ENCODE measurements at places on chromosomes 2 and 18.
A peak's percentile ranks its signal among the peaks of the same experiment; 100 is the strongest.

GRCh38 chr2:83561592-83561991, 897.5 kb downstream of the SUCLG1 start:
- no peak for DNase-seq

DNA sequence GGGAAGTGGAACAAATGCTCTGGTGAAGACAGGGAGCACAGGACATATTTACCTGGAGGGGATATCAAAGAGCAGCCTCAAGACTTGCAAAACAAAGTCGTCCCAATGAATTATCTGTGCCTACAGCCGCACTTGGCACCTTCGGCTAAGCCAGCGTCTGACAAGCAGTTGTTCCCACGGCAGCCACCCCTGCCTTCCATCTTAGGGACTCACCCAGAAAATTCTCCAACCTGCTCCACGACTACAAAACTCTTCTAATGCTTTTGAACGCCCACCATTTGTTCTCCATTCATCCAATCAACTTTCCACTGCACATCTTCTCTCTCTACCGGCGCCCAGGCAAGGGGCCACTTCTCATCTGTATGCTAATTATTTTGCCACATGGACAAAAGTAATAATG, 7.0 kb downstream of the MYT1L start:
- DNase-seq: no peak

DNA sequence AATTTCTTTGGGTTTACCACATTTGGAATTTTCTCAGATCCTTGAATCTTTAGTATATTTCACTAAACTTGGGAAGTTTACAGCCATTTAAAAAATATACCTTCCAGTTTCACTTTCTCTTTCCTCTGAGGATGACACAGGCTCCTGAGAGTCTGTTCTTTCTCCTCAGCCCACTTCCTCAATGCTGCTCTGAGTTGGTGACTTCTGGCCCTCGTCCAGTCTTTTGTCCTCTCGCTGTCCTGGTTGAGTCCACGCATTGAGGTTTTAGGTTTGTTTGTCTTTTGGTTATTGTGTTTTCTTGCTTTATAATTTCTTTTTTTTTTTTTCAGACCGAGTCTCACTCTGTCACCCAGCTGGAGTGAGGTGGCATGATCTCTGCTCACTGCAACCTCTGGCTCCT, 40.7 kb upstream of the GALR1 start:
- DNase-seq: peak; percentile 57

DNA sequence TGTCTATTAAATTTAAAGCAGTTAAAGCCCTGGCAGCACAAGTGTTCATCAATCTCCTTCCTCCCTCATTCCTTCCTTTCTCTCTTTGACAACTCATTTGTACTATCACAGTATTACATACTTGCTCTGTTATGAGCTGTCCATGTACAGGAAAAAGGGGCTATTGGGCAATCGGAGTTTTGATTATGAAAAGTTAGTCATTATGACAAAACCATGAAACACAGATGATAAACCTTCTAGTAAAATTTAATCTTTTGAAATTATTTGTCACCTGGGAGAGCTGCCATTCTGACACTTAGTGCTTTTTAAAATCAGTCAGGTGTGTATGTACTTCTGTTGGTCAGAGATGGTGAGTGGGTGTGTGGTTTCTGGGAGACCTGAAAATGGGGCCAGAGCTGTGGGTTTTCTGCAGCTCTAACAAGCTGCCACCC, 39.4 kb downstream of the MAP4K4 start:
- no peak for DNase-seq

- DNase-seq: no peak
These were observed 209.8 kb downstream of the BCL2 start for GRCh38 chr18:63109802-63110201.

GRCh38 chr18:9834551-9834950, 51.2 kb upstream of the TXNDC2 start:
- no peak for DNase-seq

DNA sequence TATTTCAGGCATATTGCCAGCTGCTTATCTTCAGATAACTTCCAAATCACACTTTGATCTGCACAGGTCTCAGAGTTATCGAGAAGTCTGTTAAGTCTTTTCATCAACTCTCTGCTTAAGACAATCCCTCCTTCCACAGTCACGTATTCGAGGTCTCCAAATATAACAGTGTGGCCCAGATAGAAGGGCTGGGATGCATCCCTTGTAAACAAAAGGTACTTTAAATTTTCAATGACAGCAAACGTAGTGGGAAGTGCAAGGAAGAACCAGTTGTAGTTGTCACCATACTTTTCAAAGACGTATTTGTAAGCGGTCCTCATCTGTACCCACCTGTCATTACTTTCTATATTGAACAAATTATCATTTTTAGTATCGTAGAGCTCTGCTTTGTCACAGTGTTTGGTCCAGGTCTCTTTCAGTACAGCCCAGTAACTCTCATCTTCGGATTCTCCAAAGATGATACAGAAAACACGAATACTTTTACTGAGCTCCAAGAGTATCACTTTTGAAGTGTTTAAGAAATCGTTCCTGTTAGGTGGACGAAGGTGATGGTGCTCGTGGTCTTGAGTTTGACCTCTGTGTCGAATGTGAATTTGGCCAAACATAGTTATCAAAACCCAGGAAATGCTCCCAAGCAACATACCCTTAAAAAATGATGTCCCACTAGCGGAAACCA, 445 bp downstream of the C1GALT1C1L start:
- DNase-seq: no peak

- DNase-seq: no peak
These were observed 10.3 kb upstream of the ATOH8 start for GRCh38 chr2:85743304-85743978.

GRCh38 chr2:7971841-7972240, 710.0 kb upstream of the ID2 start:
- DNase-seq: no peak

DNA sequence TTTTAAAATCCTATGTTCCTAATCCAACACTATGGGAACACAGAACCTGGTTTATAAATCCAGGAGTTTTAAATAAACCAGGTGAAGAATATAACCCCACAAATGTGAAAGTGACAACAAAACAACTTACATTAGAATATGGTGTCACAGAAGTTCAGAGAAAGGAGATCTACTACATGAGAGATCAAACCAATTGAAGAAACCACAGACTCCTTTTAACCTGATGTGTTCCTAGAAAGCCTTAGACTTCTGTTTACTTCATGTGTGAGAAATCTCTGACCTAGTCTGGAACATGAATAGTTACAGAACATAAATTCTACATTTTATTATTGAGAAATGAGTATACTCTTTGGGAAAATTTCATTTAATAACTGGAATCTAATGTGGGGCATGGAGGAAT, 165.3 kb downstream of the FTCDNL1 start:
- DNase-seq: no peak

DNA sequence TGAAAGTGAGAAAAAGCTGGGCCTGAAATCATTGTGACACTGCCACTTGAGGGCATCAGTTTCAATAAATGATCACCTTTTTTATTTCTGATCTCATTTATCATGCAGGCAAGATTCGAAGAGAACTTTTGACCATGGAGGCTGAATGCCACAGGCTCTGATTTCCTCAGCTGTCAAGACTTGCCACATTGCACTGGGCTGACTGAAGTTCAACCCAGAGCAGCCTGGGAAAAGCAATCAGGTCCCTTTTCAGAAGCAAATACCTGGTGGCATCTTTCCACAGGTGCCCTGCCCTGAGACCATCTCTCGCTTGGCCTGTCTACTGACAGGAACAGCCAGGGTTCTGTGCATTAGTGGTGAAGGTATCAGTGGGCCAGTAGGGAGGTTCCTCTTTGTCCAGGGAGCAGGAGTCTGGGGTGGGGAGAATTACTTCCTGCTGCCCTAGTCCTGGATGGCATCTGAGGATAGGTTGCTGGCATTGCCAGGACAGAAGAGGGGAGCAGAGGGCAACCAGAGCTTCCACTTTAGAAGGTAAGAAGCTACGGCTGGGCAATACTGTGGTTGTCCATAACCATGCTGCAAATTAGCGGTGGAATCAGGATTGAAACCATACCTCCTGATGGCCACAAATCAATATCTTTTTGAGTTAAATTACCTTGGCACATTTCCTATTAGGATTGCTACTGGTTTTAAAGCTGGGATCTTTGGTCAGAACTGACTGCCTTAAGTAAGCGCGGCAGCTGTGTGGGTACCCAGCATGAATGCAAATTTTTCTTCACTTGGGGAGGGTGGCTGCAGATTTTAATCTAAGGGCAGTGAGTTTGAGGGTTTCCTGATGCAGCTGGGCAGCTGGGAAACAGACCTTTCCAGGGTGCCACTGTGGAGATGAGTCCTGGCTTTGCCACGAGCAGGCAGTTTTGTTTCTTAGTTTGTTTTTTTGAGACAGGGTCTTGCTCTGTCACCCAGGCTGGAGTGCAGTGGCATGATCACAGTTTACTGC, 394.5 kb downstream of the ALK start:
- DNase-seq: no peak

DNA sequence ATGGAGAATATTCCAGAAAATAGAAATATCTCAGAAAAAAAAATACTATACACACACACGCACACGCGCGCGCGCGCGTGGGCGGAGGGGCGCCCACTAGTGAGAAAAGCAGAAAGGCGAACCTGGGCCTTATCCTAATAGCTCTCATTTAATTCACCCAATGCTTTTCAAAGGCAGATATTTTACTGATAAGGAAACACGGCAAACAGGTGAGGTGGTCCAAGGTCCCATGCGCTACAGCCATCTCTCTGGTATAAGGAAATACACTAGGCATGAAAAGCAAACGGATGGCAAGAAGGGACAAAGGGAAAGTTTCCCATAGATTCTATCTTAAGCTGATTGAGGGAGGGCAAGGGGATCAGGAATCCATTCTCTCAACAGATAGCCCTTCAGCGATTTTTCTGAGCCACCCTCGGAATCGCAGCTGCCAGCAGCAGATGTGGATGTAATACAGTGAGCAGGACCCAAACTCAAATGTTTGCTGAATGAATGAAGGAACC, 136.7 kb downstream of the TMEM247 start:
- peak; percentile 53 for DNase-seq

- peak; percentile 67 for DNase-seq
These were observed 175.1 kb downstream of the NCK2 start for GRCh38 chr2:105919826-105920225.

GRCh38 chr18:34729264-34729663, 19.2 kb downstream of the DTNA start:
- DNase-seq: no peak

GRCh38 chr2:76731157-76731556, 791.0 kb downstream of the LRRTM4 start:
- no peak for DNase-seq

DNA sequence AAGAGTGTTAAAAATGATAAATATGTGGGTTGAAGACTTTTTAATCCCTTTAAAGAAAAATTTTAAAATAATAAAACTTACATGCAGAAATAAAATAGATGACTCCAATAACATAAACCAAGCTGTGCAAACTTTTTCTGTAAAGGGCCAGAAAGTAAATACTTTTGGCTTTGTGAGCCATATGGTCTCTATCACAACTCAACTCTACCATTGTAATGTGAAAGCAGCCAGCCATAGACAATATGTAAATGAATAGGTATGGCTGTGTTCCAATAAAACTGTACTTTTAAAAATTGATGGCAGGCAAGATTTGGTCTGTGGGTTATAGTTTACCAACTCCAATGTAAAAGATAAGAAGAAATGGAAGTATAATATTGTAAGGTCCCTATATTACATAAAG, 45.2 kb downstream of the SNED1 start:
- no peak for DNase-seq

DNA sequence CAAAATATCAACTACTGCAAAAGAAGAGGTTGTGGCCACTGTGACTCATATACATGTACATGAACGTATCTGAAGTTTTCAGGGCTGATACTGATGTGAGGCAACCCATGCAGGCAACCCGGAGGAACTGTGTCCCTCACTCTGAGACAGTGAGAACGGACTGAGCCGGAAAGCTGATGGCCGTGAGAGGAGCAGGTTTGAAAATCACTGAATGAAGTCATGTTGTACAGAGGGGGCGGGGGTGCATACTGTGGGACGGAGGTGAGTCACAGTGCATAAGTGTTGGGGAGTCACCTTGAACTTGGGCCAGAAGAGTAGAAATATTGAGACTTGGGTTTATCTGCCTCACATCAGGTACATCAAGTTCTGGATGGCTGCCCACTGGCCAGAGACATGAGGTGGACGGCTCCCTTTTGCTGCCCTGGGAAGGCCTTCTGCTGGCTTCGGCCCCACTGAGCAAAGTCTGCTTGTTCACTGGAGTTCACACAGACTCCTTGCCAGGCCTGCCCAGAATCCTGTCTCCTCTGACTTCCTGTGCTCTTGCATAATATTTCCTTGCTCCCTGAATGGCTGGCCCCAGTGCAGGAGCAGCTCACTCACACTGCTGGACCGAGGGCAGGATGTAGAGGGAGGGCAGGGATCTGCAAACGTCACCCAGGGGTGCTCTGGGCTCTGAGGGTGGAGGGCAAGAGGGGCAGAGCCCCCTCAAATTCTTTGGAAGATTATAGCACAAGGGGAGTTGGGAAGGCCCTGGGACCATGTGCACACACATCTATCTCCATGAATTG, 18.1 kb downstream of the EPAS1 start:
- DNase-seq: no peak

- no peak for DNase-seq
These were observed 62.1 kb downstream of the BCL2 start for GRCh38 chr18:63257453-63257852.

GRCh38 chr18:8778824-8779223, 73.5 kb downstream of the MTCL1 start:
- no peak for DNase-seq

DNA sequence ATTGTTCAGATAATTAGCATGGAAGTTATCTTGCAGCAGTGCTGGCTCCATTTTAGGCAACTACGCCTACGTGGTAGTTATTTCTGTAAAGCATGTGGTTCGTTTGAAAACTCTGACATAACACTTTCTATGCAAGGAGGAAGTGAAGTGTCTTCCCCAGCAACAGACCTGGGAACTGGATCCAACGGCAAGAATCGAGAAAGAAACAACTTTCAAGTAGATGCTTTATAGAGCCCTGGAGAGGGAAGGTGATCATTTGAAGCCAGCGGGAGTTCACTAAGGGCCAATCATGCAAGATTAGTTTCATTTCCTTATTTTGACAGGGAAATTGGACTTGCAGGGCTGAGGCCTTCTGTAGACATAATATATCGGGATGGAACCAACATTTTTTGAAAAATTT, 218.3 kb downstream of the ACKR3 start:
- no peak for DNase-seq

DNA sequence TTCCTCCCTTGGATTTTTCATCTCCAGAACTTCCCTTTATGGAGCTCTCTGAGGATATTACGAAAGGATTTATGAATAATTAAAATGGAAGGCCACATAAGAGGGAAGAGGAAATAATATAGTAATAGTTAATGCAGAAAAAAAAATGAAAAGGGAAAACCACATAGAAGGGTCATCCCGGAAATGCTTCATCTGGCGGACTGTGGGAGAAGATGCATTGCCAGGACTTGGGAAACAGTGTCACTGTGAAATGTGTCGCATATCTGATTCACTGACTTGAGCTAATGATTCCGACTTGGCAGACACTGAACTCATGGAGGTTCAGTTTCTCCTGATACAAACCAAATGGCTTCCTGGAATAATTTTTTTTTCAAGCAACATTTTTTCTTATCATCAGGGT, 129.9 kb upstream of the RMP24 start:
- DNase-seq: no peak

GRCh38 chr2:215671244-215671643, 235.4 kb upstream of the FN1 start:
- DNase-seq: no peak

GRCh38 chr2:84556190-84556589, 39.9 kb downstream of the DNAH6 start:
- DNase-seq: no peak

All from activated CD8-positive, alpha-beta memory T cell treated with anti-CD3 and anti-CD28 coated beads, Interleukin-2, amount 50 U/mL, for 48 hours (primary cell).